Chondrocyte (in vitro differentiated cells): ENCODE measurements at places on chromosomes 6 and 20. TPM values are rescaled to one million over a fixed set of nuclear protein-coding genes. Genes with fewer than 3 reads are reported as not detected.

Gene SPATA2
- total RNA-seq = 5.6 to 6.5 TPM (median 5.9 TPM) in 3 replicates

Gene ERVFRD-1
- not detected in 3 replicates for total RNA-seq

Gene VWA7
- total RNA-seq = 0.15 to 0.62 TPM (median 0.17 TPM) in 3 replicates

Gene COL21A1
- 68.9 to 173 TPM (median 76.2 TPM) in 3 replicates for total RNA-seq

Gene DUSP15
- total RNA-seq = 3.6 to 11.6 TPM (median 11.5 TPM) in 3 replicates

Gene GTF2H4
- 39.5 to 54.6 TPM (median 40.1 TPM) in 3 replicates for total RNA-seq

- DNase-seq = no peak
- H3K4me1 ChIP-seq = peaks cover 5% of the 10 kb centered on the region
- H3K27me3 ChIP-seq = no peaks in the 10 kb centered on the region
- H3K4me3 ChIP-seq = no peak overlapping the region
Measured at GRCh38 chr20:49642816-49643215, 70.9 kb downstream of the B4GALT5 start.

DNA sequence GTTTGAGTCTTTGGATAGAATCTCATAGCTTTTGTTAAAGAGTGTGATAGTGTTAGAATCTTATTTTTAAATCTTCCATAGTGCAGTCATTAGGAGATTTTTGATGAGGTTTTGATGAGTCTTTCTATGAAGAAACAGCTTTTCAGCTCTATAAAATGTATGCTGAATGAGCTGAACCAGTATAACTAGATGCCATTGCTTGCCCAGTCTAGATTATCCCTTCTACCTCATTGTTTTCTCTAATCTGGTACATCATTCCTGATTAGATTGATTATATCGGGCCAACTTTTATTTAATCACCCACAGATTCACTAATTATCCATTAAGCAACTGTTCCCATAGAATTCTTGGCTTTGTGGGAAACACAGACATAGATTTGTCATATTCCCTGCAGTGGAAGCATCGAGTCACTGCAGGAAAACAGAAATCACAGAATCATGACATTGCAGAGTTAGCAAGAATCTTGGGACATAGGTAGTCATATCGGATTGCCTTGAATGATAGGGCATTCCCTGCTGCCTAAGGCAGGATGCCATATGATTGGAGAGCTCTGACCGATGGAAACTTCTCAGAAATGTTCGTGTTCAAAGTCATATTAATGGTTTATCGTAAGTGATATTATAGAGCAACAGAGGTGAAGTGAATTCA lies 882.7 kb upstream of the FLRT3 start:
- DNase-seq = no peak
- H3K36me3 ChIP-seq = no peaks in the 10 kb centered on the region
- H3K27me3 ChIP-seq = no peaks in the 10 kb centered on the region
- H3K4me3 ChIP-seq = no peak overlapping the region
- H3K4me1 ChIP-seq = peaks cover 5% of the 10 kb centered on the region

DNA sequence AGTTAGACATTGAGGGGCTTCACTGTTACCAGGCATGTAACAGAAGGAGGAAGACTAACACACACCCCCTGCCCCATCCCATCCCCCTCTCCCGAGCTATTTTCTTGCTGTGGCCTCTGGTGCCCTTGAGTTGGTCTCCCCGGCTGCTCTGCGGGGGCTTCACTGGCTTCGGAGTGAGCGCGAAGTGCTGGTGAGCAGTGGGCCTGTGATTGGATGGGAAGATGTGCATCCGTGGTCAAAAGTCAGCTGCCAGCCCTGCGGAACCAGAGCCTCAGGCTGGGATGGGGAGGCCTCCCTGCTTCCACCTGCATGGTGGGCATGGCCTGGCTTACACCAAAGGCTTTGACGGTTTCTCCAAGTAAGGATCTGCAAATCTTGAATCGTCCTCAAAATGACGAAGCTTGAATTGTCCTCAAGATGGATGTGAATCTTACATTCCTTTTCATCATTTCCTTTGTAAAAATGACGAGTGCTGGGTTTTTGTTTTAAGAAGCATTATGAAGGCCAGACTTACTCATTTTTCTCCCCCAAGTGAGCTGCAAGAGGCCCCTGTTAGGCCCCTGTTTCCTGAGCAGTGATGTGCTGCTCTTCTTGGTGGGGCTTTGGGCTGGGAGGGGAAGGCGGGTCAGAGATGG lies 23.7 kb downstream of the SPATA2 start:
- H3K4me1 ChIP-seq = peaks cover 55% of the 10 kb centered on the region
- H3K36me3 ChIP-seq = no peaks in the 10 kb centered on the region
- peak overlapping the region; percentile 13 for H3K27ac ChIP-seq
- no peak overlapping the region for H3K4me3 ChIP-seq
- peak; percentile 81 for DNase-seq

DNA sequence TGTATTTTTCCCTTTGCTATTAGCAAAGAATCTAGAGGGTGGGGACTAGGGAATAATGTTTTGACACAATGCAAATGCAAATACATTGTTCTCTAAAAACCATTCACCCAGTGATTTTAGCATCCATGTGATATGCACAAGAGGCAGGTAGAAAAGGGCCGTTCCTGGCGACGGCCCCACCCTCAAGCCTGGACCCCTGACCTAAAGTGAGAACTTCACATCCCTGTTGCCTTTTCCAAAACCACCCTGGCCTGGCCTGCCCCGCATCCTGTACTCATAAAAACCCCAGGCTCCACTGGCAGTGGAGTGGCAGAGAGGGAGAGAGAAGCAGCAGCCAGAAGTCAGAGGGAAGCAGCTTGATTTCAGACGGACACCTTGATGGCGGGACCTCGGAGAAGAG lies 48.5 kb downstream of the MAP1LC3A start:
- peaks cover 13% of the 10 kb centered on the region for H3K4me1 ChIP-seq
- no peak for DNase-seq
- no peaks in the 10 kb centered on the region for H3K27me3 ChIP-seq
- no peak overlapping the region for H3K27ac ChIP-seq
- H3K4me3 ChIP-seq = no peak overlapping the region

DNA sequence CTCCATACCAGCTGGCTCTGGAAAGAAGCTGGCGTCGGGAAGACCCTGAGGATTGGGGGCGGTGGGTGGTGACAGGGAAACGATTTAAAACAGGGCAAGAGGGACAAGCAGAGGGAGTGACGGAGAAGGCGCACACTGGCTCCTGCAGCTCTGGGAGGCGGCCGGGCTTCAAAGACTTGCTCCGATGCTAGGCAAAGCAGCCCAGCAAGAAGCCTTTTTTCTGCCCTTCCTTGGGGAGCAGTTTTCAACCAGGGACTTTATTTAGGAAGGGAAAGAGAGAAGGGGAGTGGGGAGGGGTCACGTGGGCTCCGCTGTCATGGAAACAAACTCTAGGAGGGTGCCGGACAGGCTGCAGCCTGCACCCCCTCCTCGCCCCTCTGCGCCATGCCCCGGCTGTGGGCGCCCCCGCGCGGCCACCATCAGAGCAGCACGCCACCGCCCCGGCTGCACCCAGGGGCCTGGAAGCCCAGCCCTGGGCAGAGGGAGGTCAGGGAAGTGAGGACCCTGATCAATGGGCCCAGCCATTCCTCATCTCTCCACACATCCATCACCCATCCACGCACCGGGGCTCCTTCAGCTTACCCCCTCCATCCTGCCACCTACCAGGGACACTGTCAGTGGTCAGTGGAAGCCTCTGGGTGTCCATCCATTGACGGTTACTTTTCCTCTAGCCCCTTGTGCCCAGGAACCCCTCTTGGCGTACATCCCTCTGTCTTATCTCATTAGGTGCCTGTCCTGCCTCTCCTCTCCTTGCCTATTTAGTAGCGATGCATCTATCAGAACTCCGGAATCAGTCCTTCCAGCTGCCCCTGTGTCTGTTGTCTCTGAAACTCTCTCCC lies 66.6 kb upstream of the CCDC167 start:
- H3K4me3 ChIP-seq = peak overlapping the region; percentile 67
- no peak for DNase-seq
- H3K27me3 ChIP-seq = peaks cover 9% of the 10 kb centered on the region
- H3K36me3 ChIP-seq = no peaks in the 10 kb centered on the region

DNA sequence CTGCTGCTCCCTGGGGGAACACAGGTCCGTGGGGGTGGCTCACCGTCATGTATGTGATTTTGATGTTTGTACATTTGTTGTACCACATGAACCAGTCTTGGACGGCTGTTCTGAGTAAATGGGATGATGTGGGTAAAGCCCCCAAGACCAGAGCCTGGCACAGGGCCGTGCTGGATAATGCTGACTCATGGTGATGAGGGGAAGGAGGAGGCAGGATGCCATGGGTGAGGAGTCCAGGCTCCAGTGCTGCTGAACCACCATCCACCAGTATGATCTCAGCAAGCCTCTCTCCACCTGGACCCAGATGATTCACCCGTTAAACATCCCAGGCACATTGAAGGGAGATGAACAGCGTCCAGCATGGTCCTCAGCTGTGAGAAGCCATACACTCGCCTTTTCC lies 9.6 kb upstream of the APCDD1L start:
- H3K4me3 ChIP-seq = no peak overlapping the region
- no peak overlapping the region for H3K27ac ChIP-seq

DNA sequence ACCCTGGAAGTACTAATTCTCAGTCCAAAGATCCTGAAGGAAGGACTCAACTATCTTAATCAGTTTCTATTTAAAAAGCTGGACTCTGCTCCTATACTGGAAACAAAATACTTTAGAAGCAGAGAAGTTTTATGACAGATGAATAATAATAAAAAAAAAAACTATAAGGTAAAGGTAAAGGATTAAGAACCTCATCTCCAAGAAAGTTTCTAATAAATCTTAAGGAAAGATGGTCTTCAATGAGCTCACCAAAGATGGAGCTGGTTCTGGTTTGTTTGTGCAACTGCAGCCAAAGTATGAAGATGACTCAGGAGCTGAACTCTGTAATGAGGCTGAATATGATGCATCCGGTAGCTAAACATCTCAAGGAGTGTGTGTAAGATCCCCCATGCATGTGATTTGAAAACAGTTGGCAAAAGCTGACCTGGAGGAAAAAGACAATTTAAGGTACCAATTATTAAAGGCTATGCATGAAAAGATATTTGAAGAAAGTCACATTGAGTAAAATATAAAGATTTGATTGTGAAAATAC lies 25.2 kb downstream of the MED23 start:
- H3K4me1 ChIP-seq = peaks cover 8% of the 10 kb centered on the region
- no peak for DNase-seq
- no peak overlapping the region for H3K4me3 ChIP-seq
- H3K27ac ChIP-seq = peak overlapping the region; percentile 38
- peaks cover 31% of the 10 kb centered on the region for H3K36me3 ChIP-seq

DNA sequence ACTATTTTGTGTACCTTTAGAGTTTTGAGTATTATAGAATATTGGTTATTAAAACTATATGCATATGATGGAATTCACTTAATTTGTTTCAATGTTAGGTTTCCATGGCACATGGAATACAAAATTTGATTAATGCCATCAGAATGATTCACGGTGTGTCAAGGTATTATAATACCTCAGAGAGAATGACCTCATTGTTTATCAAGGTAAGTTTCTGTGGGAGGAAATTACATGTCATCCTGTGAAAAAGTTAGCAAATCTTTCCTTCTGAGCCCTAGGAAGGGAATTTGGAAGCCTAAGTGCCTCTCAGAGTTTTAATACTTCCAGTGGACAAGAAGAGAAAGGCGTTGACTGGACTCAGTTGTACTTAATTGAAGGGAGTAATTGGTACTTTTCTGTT lies 40.8 kb downstream of the DNAH8 start:
- H3K36me3 ChIP-seq = no peaks in the 10 kb centered on the region
- peaks cover 2% of the 10 kb centered on the region for H3K27me3 ChIP-seq
- DNase-seq = no peak
- H3K27ac ChIP-seq = no peak overlapping the region
- no peaks in the 10 kb centered on the region for H3K4me1 ChIP-seq

- H3K27me3 ChIP-seq = no peaks in the 10 kb centered on the region
- no peak overlapping the region for H3K4me3 ChIP-seq
- H3K36me3 ChIP-seq = peaks cover 1% of the 10 kb centered on the region
- H3K4me1 ChIP-seq = no peaks in the 10 kb centered on the region
- H3K27ac ChIP-seq = no peak overlapping the region
Measured at GRCh38 chr20:44301285-44301684, 9.7 kb downstream of the FITM2 start.

DNA sequence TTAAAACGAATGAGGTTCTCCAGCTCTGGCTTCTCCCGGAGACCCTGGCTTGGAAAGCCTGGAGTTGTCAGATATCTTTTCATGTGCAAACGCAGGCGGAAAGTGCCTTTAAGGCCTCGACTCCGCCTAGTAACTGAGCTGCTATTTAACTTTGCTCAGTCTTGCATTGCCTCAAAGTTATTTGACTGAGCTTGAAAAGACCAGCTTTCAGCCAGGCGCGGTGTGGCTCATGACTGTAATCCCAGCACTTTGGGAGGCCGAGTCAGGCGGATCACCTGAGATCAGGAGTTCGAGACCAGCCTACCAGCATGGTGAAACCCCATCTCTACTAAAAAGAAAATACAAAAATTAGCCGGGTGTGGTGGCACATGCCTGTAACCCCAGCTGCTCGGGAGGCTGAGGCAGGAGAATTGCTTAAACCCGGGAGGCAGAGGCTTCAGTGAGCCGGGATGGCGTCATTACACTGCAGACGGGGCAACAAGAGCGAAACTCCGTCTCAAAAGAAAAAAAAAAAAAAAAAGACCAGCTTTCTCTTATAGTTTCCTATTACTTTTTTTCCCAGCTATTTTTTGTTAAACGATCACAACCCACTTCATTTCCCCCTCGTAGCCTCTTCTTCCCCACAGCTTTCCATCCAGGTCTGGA lies 1.9 kb downstream of the GCNT2 start:
- H3K27me3 ChIP-seq = no peaks in the 10 kb centered on the region
- no peak for DNase-seq
- no peak overlapping the region for H3K27ac ChIP-seq

DNA sequence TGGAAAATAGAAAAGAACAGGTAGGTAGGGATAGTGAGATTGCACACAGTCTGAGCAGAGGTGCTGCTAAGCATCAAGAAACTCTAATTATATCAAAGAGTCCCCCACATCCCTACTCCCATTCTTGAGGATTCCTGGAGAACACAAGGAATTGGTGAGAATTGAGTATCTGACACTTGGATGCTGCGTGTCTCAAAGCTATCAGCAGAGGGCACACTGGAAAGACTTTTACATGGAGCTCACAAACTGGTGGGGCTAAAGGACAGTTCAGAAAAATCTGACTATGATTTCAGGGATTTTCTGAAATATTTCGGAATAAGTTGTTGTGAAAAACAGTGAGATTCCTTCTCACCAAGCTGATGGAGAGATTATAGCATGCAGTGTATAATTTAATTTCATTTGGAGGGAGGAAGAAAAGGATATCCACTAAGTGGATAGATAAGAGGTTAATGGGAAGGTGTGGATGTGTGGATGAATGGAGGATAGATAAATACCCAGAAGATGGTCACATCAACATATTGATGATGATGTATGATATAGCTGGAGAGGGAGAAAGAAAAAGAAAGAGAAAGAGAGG lies 215.4 kb upstream of the DEFB112 start:
- H3K27ac ChIP-seq = no peak overlapping the region
- DNase-seq = no peak
- no peaks in the 10 kb centered on the region for H3K27me3 ChIP-seq
- H3K4me3 ChIP-seq = no peak overlapping the region
- H3K36me3 ChIP-seq = no peaks in the 10 kb centered on the region

DNA sequence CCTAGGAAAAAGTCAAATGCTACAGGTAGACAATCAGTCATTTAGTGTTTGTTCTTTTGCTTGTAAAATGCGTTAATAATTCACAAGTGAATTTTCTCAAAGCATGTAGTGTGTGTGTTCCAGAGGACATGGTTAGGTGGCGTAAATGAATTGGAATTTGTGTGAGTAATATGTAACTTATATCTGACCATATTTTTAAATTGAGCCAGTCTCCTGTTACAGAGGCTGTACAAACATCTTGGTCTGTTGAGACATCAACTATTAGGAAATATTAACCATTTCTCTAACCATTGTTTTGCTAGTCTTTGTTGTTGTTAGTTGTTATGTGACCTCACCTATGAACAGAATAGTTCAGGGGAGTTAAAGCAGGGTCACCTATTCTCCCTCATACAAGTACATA lies 22.7 kb downstream of the MCM8 start:
- peaks cover 1% of the 10 kb centered on the region for H3K36me3 ChIP-seq
- DNase-seq = no peak
- H3K4me1 ChIP-seq = peaks cover 7% of the 10 kb centered on the region
- H3K27me3 ChIP-seq = no peaks in the 10 kb centered on the region
- no peak overlapping the region for H3K4me3 ChIP-seq
- peak overlapping the region; percentile 61 for H3K27ac ChIP-seq
